ENCODE measurements at places on chromosomes 11 and 22.
A peak's percentile ranks its signal among the peaks of the same experiment; 100 is the strongest.

- DNase-seq = no peak
Observed at GRCh38 chr11:131977854-131978253, 607.4 kb downstream of the NTM start.

DNA sequence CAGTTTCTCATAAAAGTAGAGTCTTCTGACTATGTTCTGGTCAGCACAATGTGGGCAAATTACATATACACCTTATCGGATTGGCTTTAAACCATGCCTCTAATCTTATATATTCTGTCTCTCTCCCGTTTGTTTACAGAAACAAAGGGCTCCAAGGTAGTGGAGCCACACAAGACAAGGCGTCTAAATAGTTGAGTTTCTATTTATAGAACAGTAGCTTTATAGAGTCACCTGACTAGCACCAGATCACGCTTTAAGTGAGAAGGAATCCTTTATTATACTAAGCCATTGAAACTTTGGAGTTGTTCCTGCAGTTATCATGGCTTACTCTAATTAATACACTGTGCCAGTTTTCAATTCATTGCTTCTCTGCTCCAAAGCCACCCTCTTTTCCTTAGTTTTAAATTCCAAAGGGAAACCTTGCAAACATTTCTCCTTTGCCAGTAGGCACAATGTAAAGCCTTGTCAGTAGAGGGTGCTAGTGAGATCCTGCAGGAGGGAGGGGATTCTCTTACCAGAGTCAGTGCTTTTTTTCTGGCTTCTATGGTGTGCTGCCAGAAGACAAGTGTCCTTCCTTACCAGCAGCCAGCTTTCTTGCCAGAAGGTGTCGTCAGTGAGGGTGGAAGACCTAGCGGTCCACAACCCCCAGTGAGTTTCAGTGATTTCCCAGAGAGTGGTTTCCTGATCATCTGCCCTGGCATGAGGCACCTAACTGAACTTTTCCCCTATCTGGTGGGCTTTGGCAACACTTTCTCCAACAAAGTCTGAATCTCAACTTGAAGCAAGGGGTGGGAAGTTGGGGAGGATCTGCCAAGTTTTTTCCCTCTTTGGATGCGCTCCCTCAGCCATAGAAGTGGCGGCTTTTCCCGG, 71.7 kb downstream of the RAB38 start:
- DNase-seq = peak; percentile 73

- DNase-seq = peak; percentile 76
Observed at GRCh38 chr11:59551659-59552521, 40.6 kb downstream of the OR4D9 start.

DNA sequence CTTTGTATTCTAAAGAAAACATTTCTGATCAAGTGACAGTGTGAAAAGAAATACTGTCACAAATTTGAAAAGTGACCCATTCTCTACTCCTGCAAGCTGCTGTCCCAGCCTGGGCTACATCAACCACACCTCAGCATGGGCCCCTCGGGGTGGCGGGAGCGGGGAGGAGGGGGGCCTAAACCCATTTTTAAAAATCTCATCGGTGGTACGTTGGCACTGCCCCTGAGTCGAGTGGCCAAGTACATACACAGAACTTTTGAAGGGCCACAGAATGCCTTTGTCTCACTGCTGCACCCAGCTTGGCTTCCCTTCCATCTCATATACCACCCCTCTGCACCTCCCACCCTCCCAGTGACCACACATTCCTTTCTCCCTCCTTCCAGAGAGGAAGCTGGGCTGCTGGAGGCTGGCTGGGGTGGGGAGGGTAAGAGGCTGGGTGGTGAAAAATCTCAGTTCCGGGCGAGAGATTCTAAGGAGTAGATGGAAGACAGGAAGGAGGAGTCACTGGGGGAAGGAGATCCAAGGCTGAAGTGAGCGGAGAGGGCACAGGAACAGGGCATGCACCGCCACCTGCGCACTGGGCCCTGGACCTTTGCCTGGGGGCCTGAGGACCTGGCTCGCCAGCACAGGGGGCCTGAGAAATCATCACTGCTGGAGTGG, 21.1 kb downstream of the FXYD6 start:
- no peak for DNase-seq

GRCh38 chr22:35314161-35314942, 14.7 kb downstream of the TOM1 start:
- no peak for DNase-seq

- DNase-seq = no peak
Observed at GRCh38 chr22:20650294-20651207, 123.4 kb upstream of the SERPIND1 start.
